Right cardiac atrium (tissue), 5 donors: ENCODE measurements at places on chromosomes 11 and 22.

DNA sequence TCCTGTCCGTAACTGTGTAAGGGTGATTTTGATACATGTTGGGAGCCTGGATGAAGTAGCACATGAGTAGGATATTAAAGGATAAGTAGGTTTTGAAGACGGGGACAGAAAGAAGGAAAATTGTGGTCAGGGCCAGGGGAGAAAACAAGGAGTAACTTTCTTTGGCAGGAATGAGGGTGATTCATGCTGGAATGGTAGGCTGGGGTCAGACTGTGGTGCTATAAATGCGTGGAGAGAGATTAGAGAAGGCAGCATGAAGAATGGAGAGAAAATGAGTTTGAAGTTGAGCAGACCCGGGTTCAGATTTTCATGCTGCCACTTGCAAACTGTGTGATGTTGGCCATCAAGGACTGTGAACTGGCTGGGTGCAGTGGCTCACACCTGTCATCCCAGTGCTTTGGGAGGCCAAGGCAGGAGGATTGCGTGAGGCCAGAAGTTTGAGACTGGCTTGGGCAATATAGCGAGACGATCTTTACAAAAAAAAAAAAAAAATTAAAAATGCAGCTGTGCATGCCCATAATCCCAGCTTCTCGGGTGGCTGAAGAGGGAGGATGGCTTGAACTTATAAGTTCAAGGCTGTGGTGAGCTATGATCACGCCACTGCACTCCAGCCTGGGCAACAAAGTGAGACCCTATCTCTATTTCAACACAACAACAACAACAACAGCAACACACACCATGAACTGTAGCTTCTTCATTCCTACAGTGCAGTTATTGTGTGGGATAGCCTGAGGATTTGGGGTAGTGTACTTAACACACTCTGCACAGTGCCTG is 22.3 kb downstream of the ZBTB16 start:
- no peak for DNase-seq

GRCh38 chr11:123674297-123674696 is 19.9 kb upstream of the SCN3B start:
- DNase-seq = no peak

DNA sequence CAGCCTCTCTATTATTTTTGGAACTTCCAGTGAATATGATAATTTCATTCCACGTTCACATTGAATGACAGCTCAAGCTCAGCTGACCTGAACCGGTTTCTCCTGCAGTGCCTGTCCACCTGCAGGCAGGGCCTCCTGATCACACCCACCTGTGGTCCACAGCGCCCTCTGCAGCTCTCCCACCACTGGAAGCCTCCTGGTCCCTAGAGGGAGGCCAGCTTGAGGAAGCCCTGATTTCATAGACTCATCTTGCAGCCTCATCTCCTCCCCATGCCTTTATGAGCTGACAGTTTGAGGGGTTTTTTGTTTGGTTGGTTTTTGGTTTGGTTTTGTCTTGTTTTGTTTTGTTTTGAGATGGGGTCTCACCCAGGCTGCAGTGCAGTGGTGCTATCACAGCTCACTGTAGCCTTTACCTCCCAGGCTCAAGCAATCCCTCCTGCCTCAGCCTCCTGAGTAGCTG is 29.9 kb upstream of the MALAT1 start:
- DNase-seq = no peak

DNA sequence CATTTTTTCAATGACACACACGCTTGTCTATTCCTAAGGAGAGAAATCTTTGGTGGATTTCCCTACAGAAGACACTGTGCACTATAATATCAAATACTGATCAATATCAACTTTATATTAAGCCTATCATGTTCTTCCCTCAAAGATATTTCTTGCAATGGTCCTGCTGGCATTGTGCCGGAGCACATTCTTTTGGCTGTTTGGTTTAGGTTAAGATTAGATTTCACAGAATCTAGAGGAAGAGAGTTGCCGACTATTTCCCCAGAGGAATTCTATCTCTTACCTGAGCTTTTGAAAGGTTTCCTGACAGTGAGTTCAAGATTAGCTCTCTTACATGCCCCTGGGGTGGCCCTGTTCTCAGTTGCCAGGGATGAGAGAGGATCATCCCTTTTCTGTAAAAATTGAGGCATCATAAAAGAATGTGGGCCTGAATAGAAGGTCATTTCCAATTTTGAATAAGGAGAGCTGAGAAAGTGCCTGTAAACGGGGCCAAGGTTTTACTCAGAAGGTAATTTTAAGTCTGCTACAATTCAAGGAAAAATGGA is 180.6 kb upstream of the ARHGAP20 start:
- no peak for DNase-seq

DNA sequence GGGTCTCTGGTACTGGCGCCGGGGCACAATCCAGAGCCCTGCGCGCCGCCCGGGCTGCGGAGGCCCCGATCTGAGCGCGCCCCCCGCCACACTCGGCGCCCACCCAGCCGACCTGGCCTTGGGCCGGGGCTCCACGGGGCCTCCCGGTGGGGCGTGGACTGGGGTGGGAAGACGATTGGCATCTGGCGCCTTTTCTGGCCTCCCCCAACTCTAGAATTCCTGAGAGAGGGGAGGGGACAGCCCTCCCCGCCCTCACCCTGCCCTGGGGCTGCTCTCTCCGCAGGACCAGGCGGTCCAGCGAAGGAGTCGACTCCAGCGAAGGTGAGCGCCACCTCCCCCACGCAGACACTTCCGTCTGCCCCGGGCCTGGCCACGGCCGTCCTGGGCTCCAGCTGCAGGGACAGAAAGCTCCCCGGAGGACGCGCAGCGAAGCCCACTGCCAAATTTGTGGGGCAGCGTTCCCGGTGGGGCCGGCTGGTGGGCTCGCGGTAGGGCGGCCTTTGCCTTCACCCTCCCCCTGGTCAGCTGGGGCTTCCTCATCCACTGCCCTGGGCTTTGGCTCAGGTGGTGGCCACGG is 593 bp downstream of the SSH3 start:
- peak; percentile 74 for DNase-seq

GRCh38 chr11:66554602-66555001 is 7.9 kb downstream of the ACTN3 start:
- no peak for DNase-seq

- no peak for DNase-seq
Observed at GRCh38 chr11:12186701-12187100, 76.3 kb downstream of the MICAL2 start.

GRCh38 chr11:67276781-67277230 is 10.5 kb downstream of the GRK2 start:
- peak; percentile 80 for DNase-seq
